Uterus (tissue), 4 donors: ENCODE measurements at places on chromosomes 7 and 10.

- peak; percentile 94 for DNase-seq
Measured at GRCh38 chr10:117541909-117542705, 439 bp upstream of the EMX2 start.

DNA sequence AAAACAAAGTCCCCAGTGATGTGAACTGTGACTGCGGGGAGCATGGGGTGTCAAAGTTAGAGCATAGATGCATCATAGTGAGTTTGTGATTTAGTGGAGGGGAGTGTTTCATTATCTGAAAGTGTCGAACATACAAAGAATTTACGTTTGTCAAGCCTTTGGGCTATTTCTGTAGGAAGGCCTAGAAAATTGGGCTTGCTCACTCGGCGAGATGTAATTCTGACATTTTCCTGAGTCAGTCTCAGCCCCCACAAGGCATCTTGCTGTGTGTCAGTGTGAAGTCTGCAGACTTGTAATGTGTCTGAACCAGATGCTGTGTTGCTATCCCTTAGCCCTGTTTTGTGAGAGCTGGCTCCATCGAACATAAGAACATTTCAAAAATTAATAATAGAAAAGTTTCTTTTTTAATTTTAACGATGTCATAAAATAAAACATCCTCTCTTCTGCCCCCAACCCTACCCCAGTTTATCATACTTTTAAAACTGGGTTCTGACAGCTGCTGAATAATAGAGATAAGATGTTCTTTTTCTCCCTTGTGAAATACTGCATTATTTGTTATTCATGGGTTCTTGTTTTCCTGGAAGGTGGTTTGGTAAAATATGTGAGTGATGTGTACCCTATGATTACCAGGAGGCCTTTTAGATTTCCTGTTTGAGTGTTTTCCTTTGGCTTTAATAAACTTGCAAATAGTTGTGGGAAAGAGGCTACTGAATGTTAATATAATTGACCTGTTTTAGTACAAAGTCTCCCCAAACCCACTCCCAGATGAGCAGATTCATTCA lies 207.4 kb downstream of the GPR158 start:
- DNase-seq, result no peak

DNA sequence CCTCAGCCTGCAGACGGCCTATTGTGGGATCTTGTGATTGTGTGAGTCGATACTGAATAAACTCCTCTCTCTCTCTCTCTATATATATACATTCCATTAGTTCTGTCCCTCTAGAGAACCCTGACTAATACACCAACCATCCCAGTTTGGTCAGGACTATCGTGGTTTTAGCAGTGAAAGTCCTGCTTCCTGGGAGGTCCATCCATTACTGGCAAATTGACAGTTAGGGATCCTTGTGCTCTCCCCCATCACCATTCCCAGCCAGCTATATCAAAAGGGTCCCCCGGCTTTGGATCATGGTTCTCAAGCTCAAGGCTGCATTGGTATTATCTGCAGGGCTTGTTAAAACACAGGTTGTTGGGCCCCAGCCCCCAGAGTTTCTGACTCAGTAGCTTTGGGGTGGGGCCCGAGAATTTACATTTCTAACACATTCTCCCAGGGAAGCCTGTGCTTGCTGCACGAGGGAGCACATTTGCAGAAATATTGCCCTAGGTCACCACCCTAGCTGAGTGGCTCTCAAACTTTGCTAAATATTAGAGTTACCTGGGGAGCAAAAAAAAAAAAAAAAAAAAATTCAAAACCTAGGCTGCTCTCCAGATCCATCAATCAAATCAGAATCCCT lies 899.1 kb upstream of the AUTS2 start:
- DNase-seq, result no peak

DNA sequence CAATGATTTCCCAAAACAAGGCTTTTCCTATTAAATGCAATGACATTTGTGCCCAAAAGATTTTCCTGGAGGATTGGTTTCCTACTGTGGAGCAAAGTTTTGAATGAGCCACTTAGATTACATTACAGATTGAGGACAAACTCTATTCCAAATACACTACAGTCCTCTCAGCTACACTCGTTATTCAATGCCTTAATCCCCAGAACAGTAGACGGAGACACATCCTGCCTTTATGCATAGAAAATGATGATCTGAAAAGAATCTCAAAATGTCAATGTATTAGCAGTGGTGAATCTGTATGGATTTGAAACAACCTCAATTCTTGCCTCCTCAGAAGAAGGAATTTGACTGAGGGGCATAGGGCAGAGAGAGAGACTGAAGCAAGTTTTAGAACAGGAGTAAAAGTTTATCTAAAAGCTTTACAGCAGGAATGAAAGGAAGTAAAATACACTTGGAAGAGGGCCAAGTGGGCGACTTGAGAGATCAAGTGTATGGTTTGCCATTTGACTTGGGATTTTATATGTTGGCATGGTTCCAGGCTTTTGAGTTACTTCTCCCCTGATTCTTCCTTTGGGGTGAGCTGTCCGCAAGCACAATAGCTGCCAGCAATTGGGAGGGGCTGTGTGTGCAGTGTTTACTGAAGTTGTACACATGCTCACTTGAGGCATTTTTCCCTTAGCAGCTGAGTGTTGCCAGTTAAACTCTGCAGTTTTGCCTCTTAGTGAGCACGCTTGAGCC lies 891.9 kb upstream of the MBL2 start:
- no peak for DNase-seq

DNA sequence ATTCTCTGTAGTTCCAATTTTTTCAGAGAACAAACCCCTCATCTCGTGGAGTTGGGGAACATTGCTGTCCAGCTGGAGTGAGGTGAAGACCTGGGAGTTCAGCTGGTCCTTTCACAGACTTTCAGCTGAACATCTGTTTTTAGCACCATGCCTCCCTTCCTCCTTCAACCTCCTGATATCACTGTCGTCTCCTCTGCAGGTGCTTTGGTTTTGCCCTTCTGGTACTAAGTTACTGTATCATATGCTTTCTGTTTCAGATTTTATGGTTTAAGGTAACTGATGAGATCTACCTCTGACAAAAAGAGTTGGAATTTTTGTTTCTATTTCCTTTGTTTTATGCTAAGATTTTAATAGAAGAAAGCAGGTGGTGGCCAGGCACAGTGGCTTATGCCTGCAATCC lies 102.9 kb downstream of the ZNF438 start:
- no peak for DNase-seq

GRCh38 chr7:106041140-106041717 lies 70.9 kb downstream of the SYPL1 start:
- no peak for DNase-seq

DNA sequence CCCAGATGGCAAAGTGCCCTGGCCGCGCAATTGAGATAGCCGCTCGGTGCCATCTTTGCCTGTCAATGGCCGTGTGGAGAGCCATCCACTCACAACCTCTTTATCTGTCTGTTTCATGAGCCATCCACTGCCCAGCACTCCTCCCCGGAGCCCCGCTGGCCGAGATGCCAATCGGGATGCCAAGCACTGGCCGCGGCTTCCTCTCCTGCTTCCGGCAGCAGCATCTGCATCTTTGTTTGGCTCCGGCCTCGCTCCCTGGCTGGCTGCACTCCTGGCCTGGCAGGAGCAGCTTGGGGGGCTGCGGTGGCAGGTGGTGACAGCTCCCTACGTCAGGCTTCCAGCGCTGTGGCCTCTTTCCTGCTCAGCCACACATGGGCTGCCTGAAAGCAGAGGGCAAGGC lies 231.7 kb downstream of the USP6NL start:
- no peak for DNase-seq

- no peak for DNase-seq
Measured at GRCh38 chr7:120460949-120461348, 188.0 kb downstream of the KCND2 start.

GRCh38 chr7:141695803-141696289 lies 6.1 kb downstream of the DENND11 start:
- DNase-seq, result no peak

DNA sequence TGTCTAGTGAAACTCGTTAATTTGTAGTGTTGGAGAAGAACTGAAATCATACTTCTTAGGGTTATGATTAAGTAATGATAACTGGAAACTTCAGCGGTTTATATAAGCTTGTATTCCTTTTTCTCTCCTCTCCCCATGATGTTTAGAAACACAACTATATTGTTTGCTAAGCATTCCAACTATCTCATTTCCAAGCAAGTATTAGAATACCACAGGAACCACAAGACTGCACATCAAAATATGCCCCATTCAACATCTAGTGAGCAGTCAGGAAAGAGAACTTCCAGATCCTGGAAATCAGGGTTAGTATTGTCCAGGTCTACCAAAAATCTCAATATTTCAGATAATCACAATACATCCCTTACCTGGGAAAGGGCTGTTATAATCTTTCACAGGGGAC lies 187.6 kb downstream of the CFTR start:
- no peak for DNase-seq

DNA sequence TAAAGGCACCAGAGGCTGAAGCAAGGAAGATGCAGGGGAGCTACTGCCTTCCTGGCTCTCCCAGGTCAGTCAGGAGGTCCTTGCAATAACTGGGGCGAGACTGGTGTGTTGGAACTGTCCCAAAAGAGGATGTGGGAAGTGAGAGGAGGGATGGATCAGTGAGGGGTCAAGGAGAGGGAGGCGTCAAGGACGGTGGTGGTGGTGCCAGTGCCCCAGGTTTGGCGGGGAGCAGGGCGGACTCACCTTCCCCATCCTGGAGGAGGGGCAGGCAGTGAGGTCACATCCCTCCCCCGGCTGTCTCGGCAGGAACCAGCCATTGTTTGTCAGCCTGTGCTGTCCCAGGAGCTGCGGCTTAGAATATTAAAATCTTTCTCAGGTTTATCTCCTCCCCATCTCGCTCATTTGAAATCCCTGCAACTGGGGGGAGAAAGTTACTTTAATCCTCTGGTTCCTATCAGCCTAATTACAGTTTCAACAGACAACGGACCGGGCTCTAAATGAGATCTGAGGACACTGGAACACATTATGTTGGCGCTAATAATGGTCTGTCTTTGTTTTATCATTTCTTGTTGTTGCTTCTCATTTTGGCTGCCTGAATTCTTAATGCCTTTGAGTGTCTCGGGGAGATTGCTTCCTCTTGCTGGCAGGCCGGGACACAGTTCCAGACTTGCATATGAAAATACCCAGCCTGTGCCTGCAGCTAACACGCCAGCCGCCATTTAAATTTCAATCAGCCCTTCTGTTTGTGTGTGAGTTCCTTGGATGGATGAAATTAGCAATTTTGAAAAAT lies 387.5 kb downstream of the RPS24 start:
- DNase-seq, result no peak

- DNase-seq, result no peak
Measured at GRCh38 chr7:74476626-74477025, 22.9 kb downstream of the GTF2IRD1 start.

DNA sequence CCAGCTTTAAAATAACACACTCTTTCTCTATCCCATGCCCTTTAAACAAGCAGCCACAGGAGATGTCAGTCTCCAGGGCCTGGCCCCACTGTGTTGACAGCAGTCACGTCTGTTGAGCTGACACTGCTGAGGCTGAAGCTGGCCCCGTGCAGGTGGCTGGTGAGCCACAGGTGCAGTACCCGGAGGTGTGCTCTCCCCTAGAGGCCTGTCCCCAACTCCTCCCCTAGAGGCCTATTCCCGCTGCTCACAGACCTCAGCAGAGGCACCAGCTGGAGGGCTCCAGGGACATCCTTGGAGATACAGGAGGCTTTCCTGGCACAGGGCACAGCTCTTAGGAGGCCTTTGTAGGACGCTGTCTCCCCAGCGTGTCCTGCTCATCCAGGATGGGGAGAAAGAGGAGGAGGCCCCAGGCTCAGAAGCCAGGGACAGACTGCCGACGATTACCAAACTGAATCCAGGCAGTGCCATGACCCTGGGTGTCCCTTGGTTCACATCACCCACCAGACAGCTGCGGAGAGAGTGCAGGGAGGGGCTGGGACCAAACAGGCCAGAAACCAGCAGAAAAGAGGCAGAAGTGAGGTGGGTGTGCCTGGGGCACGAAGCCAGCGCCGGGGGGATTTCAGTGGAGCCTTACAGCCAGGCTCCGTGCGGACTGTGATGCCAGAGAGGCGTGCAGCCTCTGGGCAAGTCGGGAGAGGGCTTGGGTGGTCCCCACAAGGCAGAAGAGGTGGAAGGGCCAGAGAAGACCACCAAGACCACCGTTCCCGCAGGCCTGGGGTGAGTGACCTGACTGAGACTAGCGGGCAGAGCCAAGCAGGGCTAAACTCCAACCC lies 18.5 kb upstream of the TTYH3 start:
- no peak for DNase-seq

DNA sequence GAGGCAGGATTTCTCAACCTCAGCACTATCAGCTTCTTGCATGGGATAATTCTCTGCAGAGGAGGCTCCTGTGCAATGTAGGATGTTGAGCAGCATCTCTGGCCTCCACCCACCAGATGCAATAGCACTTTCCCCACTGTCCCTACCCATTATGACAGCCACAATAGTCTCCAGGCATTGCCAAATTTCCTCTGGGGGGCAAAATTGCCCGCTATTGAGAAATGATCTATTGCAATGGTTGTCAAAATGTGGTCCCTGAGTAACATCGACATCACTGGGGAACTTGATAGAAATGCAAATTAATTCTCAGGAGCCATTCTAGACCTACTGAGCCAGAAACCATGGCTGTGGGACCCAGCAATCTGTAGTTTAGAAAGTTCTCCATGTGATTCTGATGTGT lies 7.0 kb downstream of the KCNK18 start:
- no peak for DNase-seq

- DNase-seq, result no peak
Measured at GRCh38 chr10:124632566-124632965, 111.6 kb downstream of the FAM53B start.

DNA sequence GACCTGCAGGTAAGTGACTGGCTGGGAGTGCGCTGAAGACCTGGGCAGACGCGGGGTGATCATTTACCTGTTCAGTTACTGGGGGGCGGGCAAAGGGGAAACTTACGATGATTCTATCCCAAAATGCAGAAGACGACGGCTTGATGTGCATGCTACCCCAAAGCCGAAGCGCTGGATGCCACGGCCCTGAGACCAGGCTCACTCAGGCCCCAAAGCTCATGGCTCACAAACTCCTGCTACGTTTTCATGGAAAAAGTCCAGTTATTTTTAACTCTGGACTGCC lies 200.6 kb downstream of the DIP2C start:
- no peak for DNase-seq

GRCh38 chr10:101783736-101784118 lies 481 bp upstream of the NPM3 start:
- no peak for DNase-seq

- no peak for DNase-seq
Measured at GRCh38 chr7:92725161-92725925, 111.0 kb downstream of the CDK6 start.

- peak; percentile 73 for DNase-seq
Measured at GRCh38 chr10:13712837-13713581, 126.2 kb downstream of the PRPF18 start.
